ENCODE measurements at places on chromosomes 2 and 18.
A peak's percentile ranks its signal among the peaks of the same experiment; 100 is the strongest.

DNA sequence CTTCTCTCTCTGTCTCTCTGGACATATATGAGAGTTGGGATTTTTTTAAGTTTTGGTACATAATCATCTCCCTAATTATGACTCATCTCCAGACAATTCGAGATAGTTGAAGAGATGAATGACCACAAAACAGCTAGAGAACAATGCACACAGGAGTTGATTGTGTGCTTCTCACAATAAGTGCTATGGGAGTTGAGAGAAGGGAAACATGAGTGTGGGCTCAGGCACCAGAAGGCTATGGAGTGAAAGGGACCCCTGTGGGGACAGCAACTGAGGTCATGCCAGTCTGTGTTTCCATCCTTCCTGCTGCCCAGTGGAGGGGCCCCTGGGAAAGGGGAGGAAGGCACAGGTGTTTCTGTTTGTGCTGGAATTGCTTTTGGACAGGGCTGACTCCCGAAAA lies 6.5 kb upstream of the YWHAQ start:
- no peak for DNase-seq

DNA sequence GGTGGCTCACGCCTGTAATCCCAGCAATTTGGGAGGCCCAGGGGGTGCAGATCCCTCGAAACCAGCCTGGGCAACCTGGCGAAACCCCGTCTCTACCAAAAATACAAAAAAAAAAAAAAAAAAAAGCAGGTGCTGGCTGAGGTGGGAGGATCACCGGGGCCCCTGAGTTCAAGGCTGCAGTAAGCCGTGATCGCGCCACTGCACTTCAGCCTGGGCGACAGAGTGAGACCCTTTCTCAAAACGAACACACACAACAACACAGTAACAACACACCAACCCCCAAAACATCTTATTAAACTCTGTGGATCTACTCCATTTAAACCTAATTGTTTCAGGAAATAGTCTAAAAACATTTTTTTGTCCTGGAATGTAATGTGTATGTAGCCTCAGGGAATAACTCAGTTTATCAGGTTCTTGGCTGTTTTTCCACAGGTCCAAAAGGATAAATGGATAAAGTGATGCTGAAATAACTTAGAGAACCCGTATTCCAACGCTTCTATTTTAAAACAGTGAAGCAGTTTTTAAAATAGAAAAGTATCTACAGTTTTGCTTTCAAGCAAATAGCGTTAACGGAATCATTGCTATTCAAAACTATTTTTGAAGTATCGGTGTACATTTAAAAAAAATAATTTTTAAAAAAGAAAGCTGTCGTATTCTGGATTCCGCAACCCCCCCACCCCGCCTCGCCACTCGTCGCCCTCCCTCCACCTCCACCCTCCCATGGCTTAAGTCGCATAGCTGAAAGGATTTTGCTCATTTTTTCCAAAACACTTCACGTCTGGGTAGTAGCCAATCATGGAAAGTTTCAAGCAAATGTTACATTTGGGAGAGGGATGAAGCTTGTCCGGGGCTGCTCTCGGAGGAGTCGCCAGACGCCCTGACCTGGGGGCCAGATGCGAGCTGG lies 895 bp upstream of the GLS start:
- DNase-seq = peak; percentile 18

DNA sequence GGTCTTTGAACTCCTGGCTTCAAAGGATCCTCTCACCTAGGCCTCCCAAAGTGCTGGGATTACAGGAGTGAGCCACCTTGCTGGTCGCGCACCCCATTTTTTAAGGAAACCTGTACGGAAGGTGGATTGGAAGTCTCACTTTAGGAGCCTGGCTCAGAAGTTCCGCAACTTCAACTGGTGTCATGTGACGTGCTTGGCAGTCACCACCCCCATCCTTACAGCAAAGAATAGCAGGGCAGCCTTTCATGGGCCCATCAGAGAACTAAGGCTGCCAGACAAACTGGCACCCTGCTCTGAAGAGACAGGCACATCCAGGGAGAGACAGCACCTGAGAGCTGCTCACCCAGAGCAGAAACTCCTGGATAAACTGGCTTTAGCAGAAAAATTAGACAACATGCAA lies 3.3 kb upstream of the SLC66A2 start:
- no peak for DNase-seq

DNA sequence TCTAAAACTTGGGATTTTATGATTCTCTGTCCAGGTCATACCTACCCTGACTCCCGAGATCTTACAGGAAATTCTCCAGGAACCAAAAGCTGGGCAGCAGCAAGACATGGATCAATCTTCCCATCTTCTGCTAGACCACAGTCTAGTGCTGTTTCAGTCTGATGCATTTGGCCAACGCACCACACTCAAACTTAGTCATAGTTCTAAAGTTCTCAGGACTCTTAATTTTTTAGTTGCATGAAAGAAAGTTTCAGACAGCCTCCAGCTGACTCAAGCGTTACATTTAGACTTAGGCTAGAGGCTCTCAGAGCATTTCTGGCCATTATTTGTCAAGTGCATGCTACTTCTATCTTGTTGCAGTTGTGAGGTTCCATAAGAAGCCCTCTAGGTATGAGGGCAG lies 230.1 kb upstream of the CCDC150 start:
- DNase-seq = no peak

- no peak for DNase-seq
Observed at GRCh38 chr18:4639628-4640310, 184.7 kb upstream of the DLGAP1 start.

DNA sequence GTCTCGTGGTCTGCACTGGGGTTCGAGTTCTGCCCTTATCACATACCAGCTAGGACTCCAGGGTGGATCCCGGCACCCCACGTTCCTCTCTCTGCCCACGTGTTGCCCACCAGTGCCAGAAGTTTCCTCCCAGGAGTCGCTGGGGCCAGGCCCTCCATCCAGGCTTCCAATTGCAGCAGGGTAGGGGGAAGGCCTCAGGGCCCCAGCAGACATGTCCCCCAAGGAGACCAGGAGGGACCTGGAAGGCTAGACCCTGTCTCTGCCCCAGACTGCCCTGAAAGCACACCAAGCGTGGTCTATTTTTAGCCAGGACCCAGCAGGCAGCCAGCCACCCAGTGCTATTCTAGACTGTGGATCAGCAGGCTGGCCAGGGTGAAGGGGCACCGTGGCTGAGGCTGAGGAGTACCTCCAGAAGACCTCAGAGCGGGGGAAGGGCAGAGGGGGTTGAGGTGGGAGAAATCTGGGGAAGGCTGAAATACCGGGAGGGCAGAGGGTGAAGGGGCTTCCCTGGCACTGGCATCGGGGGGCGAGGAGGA lies 18.8 kb upstream of the TNS1 start:
- DNase-seq = no peak

- no peak for DNase-seq
Observed at GRCh38 chr2:96121414-96121813, 5.0 kb upstream of the ADRA2B start.

- DNase-seq = no peak
Observed at GRCh38 chr18:476251-476664, 24.2 kb downstream of the COLEC12 start.

Measured in CD4-positive, alpha-beta T cell treated with Interleukin-6 at 100 ng/mL for 8 hours (primary cell).